ENCODE measurements at places on chromosomes 7 and 10.

- DNase-seq, result no peak
Measured at GRCh38 chr7:5226921-5227785, 37.1 kb downstream of the WIPI2 start.

GRCh38 chr7:112423987-112424386 lies 26.3 kb upstream of the IFRD1 start:
- no peak for DNase-seq

DNA sequence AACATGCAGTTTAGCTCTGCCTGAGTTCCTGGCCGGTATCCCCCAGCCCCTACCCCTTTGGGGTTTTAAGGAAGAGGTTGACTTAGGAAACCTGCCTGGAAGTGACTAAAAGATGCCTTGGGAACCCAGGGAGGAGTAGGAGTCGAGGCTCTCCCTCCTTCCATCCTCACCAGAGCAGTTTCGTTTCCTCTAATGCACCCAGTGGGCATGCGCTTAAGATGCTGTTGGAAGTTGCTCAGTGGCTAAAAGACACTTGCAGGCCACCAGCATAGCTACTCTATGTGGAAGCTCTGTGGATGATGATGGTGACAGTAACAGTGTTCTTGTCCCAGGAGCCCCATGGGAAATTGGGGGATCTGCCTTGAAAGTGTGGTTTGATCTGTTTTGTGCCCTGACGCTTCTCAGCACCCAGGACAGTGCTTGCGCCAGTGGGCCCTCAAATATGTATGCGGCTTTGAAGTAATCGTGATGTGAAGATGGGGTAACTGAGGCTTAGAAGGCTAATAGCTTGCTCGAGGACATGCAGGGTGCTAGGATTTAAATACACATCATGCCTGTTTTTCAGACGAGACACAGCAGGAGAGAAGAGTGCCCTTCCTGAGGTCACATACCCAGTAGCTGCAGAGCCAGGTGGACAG lies 32.0 kb downstream of the TBATA start:
- DNase-seq, result no peak

DNA sequence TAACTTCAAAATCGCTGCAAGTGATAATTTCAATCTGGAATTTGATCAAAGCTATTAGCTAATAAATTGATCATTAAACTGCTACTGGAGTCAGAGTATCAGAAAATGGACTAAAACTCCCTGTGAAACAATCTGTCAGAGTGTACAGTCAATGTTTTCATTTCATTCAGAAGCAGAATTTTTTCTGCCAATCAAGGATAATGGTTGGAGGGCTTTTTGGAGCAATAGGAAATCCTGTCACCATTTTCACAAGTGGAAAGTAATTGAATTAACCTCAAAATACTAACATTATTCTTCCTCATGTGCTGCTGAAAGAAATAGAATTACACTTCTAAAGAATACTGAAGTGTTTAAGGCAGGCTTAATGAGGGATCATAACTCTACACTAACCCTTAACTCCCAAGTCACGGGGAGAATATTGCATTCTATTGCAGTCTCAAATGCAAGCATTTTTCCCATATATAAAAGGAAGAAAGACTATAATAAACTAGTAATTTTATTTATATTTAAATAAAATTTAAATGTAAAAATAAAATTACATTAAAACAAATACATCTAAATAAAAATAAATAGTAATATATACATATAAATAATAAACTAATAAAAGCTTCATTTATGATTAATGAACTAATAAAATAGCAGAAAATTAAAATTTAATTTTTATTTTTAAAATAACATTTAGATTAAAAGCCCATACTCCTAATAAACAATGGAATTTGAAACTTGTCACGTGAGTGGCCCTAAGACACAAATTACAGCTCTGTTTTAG lies 67.1 kb downstream of the SEMA3E start:
- no peak for DNase-seq

DNA sequence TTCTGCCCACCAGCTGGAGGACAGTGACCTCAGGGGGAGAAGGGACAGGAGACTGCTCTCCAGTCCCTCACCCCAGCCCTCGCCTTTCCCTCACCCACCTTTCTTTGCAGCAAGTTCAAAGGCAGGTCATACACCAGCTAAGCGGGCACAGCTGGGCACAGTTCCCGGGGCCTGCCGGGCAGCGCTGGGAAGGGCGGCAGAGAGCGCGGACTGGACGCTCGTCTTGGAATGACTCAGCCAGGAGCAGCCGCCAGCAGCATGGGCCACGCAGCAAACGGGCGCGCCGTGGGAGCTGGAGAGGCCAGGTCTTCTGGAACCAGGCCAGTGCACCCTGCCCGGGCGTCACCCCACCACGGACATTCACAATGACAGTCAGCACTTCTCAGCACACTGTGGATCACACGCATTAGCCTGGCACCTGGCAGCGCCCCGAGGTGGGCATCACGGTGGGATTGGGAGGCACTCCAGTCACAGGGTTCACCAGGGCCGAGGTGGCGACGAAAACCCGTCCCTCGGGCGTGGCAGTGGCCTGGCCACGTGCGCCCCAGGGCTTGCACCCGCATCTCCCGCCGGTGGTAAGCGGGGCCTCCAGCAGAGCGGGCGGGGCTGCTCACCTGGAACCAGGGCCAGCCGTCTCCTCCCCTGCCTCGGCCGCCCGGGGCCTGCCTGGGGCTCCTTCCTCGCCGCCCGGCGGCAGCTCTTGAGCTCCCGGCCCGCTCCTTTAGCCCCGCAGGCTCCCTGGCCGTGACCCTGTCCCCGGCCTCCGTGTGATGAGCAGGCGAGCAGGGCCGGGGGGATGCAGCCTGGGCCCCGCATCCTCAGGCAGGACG lies 29.0 kb upstream of the WDFY4 start:
- no peak for DNase-seq

GRCh38 chr10:74437822-74438221 lies 286.8 kb downstream of the ADK start:
- no peak for DNase-seq

DNA sequence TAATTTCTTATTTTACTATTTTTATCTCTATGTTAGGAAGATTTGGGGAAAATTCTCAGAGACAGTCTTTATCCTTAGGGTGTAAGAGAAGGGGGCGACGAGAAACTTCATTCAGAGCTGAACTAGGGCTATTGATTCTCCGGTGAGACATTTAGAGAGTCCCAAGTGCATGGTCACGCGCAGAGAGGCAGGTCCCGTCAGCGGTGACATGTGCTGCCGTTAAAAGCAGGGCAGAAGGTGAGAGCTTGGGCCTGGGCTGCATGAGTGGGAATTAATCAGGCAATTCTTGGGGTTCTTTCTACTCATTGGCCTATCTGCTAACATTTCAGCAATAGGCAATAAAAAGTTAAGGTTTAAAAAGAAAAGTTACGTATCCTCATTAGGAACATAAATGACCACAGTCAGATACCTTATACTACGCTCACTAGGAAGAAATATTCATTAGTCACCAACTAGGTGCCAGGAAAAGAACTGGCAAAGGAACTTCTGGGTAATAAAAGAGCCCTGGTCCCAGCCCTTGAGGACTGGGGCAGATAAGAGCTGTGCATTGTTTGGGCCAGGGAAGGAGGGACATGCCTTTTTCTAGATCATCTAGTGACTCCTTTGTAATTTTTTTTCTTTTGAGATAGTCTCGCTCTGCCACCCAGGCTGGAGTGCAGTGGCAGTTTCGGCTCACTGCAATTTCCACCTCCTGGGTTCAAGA lies 21.2 kb downstream of the PRKCQ start:
- DNase-seq, result peak; percentile 19

- DNase-seq, result no peak
Measured at GRCh38 chr7:90337106-90337505, 9.4 kb upstream of the GTPBP10 start.

DNA sequence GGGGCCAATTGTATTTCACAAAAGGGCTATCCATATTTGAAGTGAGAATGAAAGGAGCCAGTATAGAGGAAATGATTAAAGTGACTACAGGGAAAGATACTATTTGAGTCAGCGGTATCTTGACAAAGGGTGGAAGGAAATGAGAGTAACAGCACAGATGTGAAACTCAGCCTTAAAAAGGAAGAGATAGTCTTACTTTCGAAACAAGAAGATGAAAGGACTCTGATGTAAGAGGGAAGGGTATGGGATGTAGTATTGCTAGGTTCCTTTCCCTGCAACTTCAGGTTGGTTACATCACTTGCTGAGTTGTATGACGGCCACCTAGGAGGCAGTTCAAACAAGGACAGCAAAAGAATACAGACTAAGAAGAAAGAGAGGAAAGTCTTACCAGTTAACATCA lies 13.7 kb downstream of the CISD1 start:
- DNase-seq, result peak; percentile 17

- no peak for DNase-seq
Measured at GRCh38 chr10:93628858-93629257, 16.5 kb downstream of the PDE6C start.

- no peak for DNase-seq
Measured at GRCh38 chr7:149882248-149883047, 8.7 kb downstream of the ATP6V0E2 start.

DNA sequence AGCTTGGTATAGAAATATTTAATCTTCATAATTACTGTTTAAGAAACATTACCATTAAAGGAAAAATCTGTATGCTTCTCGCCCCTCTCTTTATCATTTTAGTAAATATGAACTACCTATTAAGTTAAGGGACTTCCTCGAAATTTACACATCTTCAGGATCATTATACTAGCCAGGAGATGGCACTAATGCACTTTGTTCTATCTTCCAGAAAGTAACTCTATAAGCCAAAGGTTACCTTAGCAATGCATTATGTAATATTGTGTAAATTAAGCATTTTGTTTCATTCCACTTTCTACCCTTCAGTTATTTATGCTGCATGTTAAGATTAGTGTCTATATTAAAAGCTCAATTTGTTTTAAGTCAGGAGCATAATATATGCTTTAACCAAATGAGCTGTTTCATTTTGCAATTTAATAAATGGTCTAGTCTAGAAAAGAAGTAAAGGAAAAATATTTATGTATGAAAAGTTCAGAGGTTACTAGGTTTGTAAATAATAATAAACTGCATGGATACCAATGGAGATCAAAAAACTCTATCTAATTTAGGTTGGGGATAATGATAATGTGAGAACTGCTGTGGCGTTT lies 128.5 kb downstream of the ANKRD7 start:
- DNase-seq, result no peak

DNA sequence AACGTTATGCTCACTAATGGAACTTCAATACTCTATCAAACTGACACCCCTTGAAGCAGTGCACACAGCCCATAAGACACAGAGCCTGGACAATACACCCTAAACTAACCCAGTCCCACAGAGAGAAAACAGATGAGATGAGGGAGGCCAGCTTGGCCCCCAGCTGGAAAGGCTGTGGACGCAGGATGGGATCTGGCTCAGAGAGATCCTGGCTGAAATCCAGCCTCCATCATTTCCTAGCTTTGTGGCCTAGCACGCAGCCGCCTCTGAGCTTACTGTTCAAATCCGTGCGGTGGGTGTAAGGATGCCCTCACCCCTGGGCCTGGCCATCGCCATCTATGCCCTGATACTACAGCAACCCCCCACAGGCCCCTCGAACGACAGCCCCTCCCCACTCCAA lies 32.7 kb downstream of the SNX8 start:
- no peak for DNase-seq

DNA sequence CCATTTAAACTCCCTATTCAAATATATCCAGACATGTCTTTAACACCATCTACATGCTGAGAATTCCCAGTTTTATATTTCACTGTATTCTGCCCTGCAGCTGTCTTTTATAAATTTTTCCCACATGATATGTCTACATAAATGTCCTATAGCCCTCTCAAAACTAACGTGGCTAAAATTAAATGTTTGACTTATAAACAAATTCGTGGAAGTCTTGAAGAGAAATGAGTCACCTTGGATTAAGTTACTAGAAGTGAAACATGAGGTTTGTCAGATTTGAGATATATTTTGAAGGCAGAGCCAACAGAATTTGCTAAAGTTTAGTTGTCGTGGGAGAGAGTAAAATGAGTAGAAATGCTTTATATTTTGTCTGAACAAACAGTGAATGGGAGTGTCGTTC lies 386.9 kb upstream of the CNTNAP2 start:
- no peak for DNase-seq

- DNase-seq, result no peak
Measured at GRCh38 chr10:132692311-132692710, 93.6 kb downstream of the NKX6-2 start.

DNA sequence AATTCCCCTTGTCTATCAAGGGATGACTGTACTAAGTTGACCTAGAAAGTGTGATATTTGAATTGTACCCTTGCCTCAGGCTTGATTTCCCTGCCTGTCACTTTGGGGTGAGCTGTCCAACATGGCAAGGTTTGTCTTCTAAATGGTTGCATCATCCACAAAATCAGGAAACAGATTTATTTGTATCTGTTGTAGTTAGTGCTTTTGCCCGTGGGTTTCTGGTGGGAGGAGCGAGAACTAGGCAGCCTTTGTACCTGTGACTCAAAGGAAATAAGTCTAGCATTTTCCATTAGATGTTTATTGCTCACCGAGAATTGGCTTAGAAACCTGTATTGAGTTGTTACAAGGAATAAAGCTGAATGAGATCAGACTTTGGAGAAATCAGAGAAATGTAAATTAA lies 650.8 kb downstream of the LRMDA start:
- DNase-seq, result no peak

DNA sequence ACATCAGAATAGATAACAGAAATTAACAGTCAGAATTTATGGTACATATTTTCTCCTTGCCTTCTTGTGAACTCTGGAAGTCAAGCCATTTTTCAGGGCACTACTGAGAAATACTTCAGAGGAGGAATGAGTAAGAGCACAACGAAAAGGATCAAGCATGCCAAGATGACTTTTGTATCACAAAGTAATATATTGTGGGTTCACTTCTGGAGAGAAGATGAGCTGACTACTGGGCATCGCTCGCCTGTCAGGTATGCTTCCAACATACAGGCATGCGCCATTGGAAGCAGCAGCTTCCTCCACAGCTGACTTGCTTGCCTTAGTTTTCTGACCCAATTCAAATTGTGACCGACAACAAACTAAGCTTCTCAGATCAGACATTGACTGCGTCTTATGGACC lies 137.3 kb downstream of the VTI1A start:
- no peak for DNase-seq

- DNase-seq, result no peak
Measured at GRCh38 chr10:73597346-73597745, 6.2 kb upstream of the USP54 start.

- DNase-seq, result no peak
Measured at GRCh38 chr7:14400271-14400670, 410.8 kb upstream of the ETV1 start.

- no peak for DNase-seq
Measured at GRCh38 chr7:134022286-134022911, 104.7 kb upstream of the LRGUK start.

- no peak for DNase-seq
Measured at GRCh38 chr10:11725912-11726311, 16.3 kb upstream of the ECHDC3 start.

GRCh38 chr10:24318517-24318916 lies 109.6 kb downstream of the KIAA1217 start:
- DNase-seq, result no peak

- no peak for DNase-seq
Measured at GRCh38 chr10:132521466-132522102, 16.0 kb upstream of the INPP5A start.

DNA sequence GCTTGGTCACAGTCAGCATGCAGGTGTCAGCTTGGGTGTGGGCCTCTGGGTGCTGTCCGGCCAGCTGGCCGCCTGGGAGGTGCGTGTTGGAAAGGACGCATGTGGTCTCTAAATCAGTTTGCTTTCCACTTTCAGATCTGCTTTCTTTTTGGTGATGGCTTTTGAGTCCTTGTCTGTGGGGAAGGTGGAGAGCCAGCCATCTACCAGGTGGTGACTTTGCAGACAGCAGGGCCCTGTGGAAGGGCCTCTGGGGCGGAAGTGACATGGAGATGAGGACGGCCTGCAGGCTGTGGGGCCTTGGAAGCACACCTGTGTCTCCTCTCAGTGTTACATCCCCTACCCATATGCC lies 59.4 kb downstream of the WDR37 start:
- DNase-seq, result no peak

All from stimulated activated CD4-positive, alpha-beta T cell treated with anti-CD3 and anti-CD28 coated beads, Interleukin-4, amount 100 ng/mL, for 24 hours (primary cell).